T-helper 2 cell (primary cell): ENCODE measurements at places on chromosomes 16 and 17.
A peak's percentile ranks its signal among the peaks of the same experiment; 100 is the strongest.

DNA sequence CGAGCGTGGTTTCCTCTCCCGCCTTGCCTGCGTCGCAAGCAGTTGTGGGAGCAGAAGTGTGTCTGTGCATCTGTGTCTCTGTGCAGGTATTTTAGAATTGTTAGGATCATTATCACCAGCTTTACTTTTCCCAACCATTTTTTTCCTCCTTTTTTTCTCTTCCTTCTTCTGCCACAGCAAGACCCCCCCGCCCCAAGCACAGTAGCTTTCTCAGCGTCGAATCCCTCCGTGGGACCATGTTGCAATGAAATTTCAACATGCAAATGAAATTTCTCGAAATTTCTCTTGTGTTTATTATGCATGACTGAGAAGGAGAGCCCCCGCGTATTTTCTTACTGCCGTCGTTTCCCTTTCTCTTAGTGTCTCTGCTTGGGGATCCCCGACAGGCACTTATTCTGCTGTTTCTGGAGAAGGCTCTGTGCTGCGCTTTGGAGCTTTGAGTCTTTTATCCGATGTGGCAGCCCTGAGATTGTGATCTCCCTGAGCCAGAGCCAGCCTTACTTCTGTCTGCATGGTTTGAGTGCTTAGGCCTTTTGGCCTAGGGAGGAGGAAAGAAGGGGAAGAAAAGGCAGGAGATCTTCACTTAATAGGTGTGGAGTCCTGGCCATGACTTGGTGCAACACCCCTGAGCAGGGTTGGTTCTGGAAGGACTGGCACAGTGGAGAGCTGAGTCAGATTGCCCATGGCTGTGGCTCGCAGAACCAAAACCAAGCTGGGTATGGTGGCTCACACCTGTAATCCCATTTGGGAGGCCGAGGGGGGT is 5.0 kb downstream of the ARMC7 start:
- no peak for DNase-seq

- no peak for DNase-seq
These were observed 14.3 kb downstream of the NME2 start for GRCh38 chr17:51180486-51180885.

DNA sequence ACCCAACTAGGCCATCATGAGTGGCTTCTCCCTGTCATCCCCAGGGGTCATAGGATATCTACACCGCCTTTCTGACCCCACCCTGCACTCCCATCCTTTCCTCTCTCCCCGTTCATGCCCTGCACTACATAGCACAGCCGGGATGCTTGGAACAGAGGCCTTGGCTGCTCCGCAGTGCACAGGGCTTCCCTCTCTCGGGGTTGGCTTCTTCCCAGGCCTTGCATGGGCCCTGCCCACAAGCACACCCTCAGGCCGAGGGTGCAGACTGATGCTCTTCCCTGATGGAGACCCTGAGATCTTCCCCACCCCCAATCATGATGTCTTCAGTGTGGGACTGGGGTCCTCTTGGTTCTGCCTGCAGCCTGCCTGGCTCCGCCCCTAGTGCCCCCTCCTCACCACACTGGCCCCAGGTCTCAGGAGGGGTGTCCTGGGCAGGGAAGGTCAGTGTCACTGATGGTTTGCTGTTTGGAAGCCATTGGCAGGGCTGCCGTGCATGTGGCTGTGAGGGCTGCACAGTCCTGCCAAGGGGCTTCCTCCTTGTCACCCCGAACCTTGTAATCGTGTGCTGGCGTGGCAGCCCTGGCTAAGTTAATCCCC is 14.3 kb upstream of the NAGLU start:
- DNase-seq: no peak

- peak; percentile 88 for DNase-seq
These were observed 13.0 kb downstream of the SARM1 start for GRCh38 chr17:28384281-28385036.

- DNase-seq: no peak
These were observed 5.0 kb downstream of the PIK3R5 start for GRCh38 chr17:8960325-8961140.

DNA sequence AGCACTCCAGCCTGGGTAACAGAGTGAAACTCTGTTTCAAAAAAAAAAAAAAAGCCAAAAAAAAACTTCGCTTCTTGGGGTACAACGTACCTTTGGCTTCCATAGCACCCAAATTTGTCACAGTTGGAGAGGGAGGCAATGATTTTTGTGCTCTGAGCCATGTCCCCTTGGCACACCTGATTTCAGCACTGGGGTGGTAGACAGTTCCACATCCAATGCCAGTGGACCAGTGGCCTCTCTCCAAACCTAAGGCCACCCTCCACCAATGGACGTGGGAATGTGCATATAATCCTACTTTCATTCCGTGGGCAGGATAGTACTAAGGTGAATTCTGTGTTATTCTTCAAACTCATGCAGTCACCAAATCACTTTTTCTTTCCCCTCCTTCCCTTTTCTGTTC is 47.5 kb downstream of the SALL1 start:
- DNase-seq: no peak

- no peak for DNase-seq
These were observed 27.5 kb downstream of the TVP23A start for GRCh38 chr16:10791048-10791447.

DNA sequence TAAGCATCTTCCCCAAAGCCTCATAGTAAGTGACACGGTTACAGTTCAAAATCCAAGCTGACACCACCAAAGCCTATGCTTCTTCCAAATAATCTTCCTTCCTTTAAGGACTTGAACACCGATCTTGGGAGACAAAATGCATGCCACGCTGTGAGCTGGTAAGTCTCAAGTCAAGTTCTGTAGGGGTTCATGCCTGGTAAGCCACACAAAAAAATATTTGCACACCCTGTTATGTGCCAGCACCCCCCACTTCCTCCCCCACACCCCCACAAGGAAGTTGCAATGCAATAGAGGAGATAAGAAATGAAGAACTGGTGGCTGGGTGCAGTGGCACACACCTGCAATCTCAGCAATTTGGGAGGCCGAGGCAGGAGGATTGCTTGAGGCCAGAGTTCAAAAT is 5.6 kb downstream of the NOG start:
- DNase-seq: no peak

DNA sequence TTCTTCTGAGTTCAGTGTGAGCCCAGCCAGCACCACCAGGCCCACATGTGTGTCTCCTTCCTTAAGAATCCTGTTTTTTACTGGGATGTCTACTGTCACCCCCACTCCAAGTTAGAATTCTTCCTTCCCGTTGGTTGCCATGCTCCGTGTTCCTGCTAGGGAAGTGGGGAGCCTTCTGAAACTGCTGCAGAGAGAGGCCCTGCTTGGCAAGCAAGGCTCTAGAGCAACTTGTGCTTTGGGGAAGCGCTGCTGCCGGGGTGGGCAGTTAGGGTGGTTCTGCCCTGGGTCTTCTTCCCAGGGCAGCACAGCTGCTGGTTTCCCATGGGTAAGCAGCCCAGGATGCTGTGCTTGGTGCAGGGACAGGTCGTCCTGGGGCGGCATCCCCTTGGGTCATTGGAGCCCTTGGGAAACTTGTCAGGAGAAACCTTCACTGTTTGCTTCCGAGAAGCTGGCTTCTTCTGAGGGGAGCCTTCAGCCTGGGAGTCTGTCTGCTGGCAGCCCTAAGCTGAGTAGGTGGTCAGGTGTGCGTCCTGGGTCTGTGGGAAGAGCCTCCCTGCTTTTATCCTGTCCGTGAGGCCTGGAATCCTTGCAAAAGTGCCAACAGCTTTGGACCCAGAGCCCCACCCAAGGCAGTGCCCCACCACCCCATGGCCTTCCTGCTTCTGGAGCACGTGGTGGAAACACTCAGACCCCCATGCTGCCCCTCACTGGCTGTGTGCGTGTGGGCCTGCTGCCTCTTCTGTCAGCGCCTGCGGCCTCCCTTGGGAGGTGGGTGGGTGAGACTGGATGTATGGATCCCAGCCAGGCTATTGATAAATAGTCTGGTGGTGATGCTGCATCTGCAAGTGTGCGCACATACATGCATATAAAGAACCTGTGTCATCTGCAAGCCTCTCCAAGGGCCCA is 71.8 kb downstream of the PLD6 start:
- DNase-seq: no peak

DNA sequence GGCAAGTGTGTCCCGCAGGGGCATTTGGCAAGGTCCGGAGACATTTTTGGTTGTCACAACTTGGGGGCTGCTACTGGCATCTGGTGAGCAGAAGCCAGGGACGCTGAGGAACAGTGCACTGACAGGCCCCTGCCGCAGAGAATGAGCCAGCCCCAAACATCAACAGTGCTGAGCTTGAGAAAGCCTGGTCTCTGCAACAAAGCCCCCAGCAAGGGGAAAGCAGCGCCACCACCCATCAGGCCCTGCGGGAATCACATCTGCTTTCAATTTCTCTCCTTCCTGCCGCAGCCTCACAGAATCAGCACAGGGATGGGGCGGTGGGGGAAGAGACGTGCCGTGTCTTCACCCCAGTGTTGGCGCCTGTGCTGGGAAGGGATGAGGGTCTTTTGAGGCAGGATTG is 14.8 kb upstream of the PRPSAP1 start:
- DNase-seq: no peak

GRCh38 chr16:75225678-75226515 is 7.1 kb downstream of the CTRB1 start:
- no peak for DNase-seq

DNA sequence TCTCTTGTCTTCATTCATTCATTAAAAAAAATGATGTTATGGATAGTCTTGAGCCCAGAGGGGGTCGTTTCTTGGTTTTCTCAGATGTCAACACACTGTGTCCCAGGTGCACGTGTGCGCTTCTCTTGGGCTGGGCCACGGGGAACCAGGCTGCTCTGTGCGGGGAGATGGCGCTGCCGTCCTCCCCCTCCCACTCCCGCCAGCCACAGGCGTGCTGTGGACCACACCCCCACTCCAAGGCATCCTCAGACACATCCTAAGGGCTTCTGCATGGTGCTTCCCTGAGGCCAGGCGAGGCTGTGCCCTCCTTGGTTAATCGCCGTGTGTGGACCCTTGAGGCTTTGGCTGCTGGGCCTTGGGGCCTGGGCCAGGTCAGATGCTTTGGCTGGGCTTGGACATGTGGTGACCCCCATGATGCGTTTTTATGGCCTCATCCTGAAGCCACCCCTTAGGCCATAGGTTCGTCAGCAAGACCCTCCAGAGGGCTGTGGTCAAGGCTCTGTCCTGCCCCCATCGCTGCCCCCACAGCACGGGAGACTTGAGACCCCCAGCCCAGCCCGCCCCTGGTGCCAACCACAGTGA is 245.7 kb upstream of the CIBAR2 start:
- no peak for DNase-seq

DNA sequence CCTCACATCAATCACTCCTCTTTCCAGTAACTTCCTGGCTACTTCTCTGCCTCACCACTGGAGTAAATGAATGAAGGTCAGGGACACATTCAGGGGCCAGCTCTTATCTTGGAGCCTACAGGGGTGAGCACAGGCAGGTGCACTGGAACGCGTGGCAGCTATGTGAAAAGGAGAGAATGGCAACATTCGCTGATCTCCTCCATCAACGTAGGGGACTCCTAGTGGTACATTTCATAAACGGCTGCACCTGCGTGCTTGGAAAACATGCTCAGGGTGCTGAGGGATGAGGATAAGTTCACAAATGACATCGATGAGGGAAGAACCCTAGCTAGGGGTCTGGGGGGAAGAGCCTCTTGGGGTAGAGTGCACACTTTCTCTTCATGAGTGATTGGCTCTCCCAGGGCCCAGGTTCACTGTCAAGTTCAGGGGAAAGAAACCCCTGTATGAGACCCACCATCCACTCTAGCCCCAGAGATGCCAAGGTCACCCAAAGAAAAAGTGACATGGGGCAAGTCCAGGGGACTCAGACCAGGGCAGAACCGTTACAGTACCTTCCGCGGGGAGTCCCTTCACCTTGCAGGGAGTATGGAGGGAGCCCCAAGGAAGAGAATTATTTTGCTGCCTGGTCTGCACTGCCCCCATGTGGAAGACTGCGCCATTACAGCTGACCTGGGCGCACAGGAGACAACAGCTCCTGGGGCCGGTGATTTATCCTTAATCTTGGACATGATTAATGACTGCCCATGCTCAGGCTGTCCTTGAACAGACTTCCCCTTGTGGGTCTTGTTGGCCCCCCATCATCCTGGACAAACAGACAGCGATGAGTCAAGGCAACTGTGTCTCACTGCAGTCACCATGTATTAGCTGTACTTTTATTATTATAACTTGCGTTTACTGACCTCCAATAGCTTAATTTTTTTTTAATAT is 30.1 kb downstream of the VAC14 start:
- peak; percentile 30 for DNase-seq

GRCh38 chr16:71513302-71513701 is 12.9 kb upstream of the CHST4 start:
- no peak for DNase-seq

- DNase-seq: no peak
These were observed 773 bp upstream of the NETO2 start for GRCh38 chr16:47144559-47144877.

- DNase-seq: peak; percentile 70
These were observed at the start of gene SGSM2 for GRCh38 chr17:2336852-2337543. SGSM2 (plus strand) TSS chr17:2337501; CDS start chr17:2337689, 188 bp downstream.

DNA sequence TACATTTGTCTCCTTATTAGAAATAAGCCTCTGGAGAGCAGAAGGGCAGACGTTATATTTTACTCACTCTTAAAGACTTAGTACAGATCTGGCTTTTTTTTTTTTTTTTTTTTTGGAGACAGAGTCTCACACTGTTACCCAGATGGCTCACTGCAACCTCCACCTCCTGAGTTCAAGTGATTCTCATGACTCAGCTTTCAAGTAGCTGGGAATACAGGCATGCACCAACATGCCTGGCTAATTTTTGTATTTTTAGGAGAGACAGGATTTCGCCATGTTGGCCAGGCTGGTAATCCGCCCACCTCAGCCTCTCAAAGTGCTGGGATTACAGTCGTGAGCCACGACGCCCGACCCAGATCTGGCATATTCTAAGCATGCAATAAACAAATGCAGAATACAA is 36.4 kb upstream of the TMEM97 start:
- DNase-seq: no peak

DNA sequence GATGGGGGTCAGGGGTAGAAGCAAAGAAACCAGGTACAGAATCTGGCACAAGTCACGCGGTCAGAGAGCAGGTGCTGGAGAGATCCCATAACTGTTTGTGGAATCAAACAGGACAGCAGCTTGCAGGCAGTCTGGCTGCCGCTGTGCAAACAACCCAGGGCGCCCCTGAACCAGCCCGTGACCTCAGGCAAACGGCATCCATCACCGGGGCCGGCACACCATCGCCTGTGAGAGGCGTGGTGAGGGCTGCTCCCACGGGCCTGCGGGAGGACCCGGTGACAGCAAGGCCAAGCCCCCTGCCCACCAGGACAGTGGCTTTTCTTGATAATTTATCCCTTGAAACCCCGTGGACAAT is 47.9 kb downstream of the CBFA2T3 start:
- no peak for DNase-seq

- no peak for DNase-seq
These were observed 2333.3 kb downstream of the TP53TG3F start for GRCh38 chr16:35792516-35793285.
